ENCODE measurements at places on chromosomes 11 and 22.

DNA sequence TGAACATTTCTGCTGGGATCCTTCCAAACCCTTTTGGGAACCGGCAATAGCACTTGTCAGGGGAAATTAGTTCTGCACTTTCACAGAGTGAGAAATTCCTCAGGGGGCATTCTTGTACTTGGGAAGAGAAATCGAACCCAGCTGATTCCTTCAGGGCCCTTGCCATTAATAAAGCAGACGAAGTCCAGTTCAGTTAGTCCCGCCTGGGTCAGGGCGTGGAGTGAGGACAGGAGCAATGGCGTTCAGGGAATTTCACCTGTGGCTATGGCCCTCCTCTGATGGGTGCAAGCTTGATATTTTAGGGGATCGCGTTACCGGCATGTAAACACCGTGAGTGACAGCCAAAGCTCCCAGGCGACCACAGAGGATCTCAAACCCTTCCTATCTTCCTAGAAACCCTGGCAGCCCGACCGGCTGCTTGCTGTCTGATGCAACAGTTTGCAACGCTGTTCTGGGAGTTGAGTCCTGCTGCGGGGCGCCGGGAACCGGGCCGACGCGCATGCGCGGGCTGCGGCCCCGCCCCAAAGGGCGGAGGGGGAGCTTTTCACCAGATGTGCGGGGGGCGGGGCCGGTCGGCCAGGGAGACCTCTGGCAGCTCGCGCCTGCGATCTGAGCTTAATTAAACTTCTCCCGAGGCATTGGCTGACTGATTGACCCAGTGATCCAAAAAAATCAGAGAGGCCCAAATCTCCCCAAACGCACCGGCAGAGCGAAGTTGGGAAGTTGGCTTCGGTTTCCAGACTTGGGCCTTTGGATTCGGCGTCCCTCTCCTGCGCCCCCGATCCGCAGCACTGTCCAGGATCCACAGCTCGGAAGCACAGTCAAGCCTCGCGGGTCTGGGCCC lies 34.3 kb upstream of the CREB3L1 start:
- DNase-seq = peak; percentile 81

DNA sequence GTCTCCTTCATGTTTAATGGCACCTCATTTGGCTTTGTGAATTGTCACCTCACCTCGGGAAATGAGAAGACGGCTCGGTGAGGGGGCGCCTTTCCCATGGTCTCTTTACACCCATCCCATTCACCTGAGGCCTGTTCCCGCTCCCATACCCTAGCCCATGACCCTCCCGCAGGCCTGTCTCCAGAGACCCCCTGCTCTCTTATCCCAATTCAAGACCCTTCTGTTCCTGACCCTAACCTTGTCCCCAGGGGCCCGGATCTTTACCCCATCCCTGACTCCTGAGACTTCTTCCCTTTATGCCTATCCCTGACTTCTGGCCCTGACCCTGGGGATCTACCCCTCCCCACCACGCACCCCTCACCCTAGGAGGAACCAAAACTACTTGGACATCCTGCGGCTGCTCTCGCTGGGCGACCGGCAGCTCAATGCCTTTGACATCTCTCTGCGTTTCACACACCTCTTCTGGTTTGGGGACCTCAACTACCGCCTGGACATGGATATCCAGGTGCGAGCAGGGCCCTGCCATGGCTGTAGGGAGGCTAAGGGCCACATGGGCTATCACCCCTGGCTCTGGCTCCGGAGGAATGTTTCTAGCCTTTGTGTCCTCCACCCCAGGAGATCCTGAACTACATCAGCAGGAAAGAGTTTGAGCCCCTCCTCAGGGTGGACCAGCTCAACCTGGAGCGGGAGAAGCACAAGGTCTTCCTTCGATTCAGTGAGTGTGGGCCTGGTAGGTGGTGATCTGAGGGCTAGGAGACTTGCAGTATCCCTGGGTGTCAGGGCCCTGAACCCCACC lies 7.9 kb downstream of the INPPL1 start:
- DNase-seq = no peak

DNA sequence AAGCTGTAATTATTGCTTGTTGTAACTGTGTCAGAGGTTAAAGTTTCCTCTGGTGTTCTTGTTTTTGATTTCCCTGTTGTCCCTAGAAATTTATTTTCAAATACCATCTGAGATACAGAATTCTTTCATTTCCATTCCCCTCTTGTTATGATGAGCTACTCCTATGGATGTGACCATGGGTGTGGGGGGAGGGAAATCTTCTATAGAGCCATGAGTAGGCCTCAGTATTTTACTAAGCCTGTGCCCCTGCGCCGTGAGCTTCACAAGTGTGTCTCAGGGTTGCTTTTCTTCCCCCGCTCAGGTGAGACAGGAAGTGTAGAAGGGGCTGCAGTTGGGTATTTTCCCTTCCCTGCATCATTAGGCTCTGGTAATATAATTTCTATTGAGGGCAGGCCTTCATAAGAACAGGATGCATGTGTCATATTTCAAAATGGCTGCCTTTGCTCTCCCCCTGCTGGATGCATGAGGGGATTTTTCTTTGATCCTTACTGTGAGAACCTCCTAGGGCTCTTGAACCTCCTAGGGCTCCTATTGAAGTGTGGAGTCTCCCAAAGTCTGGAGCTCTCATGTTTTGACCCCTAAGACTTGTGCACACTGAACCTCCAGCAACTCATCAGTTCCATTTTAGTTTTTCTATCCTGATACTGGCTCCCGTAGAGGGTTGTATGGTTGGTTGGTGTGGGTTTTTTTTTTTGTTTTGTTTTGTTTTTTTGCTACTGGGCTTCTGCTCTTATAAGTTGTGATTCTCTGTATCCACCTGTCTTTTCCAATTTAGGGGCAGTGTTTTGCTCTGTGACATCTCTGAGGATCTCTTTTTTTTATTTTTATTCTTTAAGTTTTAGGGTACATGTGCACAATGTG lies 658.2 kb downstream of the NTM start:
- no peak for DNase-seq

DNA sequence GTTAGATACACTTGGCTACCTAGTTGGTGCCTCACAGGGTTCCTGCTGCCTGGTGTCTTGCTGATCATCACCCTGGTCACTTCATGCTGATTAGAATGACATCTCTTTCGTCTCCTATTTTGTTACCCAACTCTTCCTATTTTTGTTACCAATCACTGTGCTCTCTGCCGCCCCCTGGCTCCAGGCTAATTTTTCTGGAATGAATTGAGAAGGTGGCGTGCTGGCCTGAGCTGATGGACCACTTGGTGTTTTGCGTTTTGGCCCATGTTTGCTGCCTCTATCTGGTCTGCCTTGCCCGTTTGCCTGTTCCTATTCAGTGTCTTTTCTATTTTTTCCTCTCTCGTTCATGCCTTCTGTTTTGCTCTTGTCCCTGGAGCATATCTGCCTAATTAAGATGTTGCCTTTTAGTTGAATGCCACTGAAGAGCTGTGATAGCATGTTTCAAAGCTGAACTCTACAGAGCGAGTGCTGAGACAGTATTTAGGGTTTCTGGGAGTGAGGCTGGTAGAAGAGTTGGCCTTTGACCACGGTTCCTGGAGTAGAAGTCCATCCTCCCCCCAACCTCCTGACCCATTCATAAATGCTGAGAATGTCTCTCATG lies 5.9 kb upstream of the ATF4 start:
- no peak for DNase-seq

DNA sequence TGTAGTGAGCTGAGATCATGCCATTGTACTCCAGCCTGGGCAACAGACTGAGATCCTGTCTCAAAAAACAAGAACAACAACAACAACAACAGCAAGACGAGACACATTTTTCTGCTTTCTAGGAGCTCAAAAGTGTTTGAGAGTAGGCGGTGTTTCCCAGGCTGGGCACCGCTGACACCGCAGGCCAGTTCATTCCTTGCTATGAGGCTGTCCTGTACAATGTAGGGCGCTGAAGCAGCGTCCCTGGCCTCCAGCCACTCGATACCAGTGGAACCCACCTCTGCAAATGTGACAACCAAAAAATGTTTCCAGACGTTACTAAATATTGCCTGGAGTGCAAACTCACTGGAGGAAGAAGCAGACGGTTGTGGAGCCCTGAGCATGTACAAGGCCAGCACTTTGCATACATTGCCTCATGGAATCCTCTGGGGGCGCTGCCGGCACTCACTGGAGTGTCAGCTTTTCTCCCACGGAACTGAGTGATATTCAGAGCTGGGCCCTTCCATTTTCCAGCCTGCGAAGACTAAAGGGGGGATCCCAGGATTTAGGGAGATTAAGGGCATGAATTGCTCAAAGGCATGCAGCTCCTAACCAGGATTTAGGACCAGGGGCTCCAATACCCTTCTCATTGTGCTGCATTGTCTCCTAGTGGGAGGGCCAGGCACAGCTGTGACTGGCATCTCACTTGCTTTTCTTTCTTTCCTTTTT lies 5.8 kb upstream of the MIEF1 start:
- no peak for DNase-seq

DNA sequence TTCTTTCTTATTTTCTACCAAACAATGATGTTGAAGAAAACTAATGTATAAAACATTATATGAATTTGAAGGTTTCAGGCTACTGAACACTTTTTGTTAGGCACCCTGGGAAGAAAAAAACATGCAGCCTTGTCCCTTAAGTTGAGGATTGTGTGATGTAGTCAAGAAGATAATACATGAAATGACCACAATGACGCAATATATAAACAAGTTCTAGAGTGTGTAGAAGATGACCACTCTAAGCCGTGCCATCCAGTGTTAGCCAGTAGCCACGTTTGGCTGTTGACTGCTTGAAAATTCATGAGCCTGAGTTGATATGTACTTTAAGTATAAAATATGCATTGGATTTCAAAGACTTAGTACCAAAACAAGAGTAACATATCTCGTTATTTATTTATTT lies 16.2 kb downstream of the SWAP70 start:
- DNase-seq = no peak

DNA sequence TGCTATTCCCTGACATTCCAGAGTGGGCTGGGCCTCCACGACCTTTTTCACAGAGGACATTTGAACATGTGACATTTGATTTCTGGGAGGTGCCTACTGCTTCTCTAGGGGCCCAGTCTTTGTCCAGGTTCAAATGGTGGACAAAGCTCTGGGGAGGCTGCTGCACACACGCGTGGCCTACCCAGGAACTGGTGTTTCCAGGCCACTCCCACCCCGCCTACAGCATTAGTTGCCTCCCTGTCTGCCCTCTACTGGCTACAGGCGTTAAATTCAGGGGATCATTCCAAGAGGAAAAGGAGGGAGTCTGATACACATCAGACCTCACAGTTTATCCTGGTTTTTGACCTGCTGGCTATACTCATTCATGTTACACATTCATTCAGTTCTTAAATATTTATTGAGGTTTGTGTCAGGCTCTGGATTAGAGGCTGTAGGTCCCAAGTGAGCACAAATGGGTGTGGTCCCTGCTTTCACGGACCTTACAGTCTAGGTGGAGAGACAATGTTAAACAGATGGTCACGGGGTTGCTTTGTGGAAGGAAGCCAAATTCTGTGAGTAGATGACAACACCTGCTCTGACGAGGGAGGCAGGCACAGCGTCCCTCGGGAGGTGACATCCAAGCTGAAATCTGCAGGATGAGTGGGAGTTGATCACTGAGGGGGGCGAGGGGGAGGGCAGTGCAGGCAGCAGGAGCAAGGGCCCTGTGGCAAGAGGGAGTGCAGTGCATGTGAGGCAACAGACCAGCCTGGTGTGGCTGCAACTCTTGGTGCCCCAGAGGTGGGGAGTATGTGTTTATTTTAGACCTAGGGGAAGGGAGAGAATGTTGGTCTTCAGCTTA lies 11.8 kb downstream of the TUB start:
- no peak for DNase-seq

GRCh38 chr11:114066046-114066648 lies 6.6 kb downstream of the ZBTB16 start:
- DNase-seq = no peak

DNA sequence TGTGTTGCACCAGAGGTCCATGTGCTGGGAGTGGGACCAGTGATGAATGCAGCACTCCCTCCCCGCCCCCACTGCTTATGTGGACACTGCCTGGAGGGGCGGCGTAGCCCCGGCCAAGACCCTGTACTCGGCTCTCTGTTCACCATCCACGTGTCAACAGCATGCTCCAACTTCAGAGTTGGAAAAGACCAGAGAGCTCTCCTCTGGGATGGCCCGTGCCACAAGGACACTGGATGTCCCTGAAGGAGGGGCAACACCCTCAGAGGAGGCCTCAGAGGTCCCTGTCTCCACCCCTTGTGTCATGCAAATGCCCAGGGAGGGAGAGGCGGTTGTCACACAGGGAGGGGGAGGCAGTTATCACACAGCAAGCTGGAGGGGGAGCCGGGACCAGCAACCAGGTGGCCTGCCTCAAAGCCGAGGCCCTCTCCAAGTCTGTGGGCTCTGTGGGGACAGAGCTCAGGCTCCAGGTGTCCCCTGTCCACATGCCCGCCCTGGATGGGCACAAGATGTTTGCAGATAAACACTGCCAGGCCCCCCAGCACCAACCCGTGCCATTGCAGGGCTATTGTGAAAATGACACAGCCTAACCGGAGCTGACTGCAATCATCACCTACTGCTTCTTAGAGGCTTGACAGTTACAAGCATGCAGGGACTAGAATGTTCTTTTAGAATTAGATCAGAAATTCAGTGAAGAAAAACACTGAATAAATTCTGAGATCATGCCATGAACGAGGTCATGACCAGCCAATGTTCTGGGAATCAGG lies 121.1 kb downstream of the PHF21B start:
- DNase-seq = no peak

GRCh38 chr11:106276859-106277436 lies 199.5 kb downstream of the AASDHPPT start:
- no peak for DNase-seq

GRCh38 chr11:94751218-94751609 lies 16.9 kb upstream of the AMOTL1 start:
- DNase-seq = no peak

- no peak for DNase-seq
Observed at GRCh38 chr11:12777208-12777874, 103.1 kb downstream of the TEAD1 start.

DNA sequence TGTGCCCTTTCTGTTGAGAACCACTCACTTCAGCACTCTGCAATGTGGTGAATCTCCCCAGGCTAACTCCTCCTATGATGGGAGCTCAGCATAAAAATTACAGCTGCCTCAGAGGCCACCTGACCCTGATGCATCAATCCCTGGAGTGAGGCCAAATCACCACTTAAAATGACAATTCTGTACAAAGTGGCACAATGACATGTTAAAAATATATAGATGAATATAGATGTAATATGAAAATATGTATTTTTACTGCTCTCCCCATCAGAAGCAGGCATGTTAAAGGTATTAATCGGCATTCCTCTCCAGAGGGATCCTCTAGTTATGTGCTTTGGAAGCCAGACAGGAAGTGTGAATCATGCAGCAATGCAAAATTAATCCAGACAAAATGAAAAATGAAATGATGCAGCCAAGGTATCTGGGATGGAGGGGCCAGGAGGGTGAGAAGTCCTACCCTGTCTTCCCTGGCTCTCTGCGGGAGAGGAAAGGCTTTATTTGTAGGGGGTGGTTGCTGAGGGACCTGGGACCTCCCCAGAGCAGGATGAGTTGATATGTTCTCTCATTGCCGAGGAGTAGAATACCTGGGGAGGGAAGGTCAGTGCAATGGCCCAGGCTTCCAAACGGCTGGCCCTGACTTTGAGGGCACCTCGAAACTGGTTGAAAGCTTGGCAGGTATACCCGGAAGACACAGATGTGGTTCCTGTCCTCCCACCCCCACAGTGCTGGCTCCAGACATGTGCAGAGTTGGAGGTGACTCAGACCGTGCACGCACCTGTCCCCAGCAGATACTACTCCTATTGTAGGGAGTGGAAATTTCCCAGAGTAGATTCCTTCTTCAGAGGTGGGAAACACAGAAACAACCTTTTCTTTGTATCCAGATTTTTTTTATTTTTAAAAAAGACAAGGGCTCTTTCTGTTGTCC lies 347.9 kb upstream of the NCAM1 start:
- no peak for DNase-seq
